ENCODE measurements at places on chromosomes 11 and 22.

- DNase-seq, result no peak
These were observed 129.0 kb upstream of the PARVA start for GRCh38 chr11:12248330-12248729.

DNA sequence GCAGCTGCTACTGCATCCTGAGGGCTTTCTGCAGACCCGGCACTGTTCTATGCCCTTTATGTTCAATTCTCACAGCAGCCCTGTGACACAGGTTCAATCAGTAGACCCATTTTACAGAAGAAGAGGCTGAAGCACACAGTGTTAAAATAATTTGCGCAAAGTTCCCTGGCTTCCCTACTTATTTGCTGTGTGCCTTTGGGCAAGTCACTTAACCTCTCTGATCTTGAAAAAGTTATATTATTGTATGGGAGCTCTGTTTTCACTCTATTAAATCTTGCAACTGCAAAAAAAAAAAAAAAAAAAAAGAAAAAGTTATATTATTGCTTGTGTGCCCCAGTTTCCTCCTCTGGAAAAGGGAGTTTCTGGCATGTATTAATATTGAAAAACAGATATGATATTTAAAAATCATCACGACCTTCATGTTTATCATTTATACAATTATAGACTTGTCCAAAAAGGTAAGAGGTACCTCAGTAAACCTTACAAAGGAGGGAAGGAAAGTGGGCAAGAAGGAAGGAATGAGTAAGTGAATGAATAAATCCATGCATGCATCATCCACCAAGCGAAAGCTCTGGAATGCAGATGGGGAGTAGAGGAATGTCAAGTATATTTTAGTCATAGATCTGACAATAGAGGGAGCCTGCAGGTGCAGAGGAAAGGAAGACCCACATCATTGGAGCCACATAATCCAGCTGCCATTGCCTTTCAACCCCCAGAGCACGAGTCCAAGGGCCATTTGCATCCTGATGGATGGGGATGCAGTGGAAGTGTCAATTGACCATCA, 21.2 kb upstream of the ISX start:
- DNase-seq, result no peak

DNA sequence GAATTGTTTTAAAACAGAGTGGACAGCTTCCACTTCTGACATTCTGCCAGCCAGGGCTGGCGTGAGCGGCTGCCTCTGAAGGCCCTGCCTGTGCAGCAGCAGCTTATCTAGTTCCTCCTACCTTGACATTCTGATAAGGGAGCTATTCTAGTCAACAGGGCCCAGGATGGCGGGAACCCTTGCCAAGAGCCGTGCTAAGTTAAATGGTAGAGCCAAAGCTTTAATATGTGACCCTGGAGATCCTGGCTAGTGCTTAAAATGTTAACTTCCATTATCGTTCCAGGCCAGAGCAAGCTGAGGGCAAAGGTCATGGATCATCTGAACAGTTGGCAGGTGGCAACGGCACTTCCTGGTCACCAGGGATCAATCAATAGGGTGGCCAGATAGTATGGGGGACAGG, 3.5 kb downstream of the KCNJ5 start:
- DNase-seq, result no peak

GRCh38 chr11:123193742-123194141, 1.3 kb downstream of the CLMP start:
- DNase-seq, result no peak

- DNase-seq, result no peak
These were observed 14.6 kb downstream of the DKK3 start for GRCh38 chr11:11993839-11994238.

DNA sequence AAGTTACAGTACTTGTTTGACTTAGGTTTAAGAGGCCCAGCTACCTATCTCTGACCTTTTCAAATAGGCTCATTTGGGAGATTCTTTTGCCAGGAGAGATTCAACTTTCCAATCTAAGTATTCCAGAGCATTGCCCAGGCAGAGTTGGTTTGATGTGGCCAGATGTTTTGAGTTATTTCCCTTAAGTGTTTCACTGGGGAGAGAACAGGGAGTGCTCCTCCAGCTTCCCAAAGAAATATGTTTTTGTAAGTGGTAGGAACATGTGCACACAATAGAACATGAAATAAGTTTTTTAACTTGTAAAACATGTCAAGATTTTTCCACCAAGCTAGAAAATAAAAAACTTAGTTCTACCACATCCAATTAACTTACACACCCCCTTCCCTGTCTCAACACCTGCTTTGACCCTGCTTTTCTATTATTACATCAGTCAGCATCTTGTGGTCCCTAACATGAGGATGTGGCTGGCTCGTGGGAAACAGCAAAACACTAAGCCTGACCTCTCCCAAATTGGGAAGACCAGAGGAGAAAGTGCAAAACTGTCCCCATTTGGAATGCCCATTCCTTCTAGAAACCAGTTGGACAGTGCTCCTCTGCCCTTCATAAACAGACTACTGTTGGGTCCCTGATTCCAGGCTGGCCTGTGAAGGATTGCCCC, 70.4 kb upstream of the RASSF10 start:
- DNase-seq, result no peak

DNA sequence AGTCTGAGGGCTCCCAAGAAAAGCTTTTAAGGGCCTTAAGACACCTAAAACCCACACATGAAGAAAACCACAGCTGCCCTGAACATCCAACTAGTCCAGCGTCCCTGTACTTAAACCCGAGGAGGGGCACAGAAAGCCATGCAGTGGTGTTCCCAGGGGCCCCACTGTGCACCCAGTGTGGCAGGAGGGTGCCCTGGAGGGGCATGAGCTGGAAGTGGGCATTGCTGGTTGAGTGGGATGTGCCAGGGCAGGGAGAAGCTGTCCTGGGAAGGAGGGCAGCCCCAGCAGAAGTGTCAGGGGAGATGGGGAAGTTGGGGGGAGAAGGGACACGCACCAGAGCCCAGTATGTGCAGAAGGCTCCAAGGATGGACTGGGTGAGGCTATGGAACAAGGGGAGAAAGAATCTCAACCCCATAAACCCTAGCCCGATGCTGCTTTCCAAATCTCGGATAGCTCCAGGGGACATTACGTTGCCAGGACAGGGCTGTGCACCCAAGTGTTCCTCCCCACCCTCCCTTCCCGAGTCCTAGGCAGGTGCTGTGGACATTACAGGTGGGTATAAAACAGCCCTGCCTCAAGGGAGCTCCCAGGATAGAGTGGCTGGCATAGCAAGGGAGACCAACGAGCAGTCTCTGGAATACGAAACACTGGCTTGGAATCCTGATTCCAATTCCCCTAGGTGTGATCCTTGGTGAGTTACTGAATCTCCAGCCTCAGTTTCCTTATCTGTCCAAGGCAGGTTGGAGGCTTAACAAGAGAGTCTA, 44.2 kb downstream of the SHANK2 start:
- DNase-seq, result no peak

GRCh38 chr11:46554213-46555147, 39.3 kb downstream of the AMBRA1 start:
- DNase-seq, result no peak

DNA sequence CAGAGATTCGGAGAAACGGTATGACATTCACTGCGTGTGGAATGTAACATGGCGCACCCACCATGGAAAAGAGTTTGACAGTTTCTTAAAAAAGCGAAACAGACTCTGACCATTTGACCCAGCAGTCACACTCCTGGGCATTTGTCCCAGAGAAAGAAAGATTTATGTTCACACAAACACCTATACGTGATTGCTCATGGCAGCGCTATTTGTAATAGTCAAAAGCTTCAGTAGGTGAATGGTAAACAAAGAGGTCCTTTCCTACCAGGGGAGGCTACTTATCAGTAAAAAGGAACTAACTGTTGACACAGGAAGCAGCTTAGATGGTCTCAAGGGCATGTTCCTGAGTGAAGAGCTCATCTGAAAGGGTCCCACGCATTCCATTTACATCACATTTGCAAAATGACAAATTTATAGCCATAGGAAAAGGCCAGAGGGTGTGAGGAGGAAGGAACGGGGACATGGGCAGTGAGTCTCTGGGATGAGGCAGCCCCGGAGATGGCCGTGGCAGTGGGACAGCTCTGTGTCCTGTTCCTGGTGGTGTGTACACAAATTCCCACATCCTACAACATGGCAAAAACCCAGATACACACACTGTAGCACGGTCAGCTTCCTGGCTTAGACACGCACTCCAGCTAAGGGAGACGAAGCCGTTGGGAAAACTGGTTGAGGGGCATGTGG, 14.6 kb upstream of the KRTAP5-6 start:
- DNase-seq, result no peak

Measured in stimulated activated CD4-positive, alpha-beta T cell treated with anti-CD3 and anti-CD28 coated beads, Interleukin-1b, Interleukin-23, amount 100 ng/mL, for 48 hours (primary cell).